ENCODE measurements at places on chromosomes 7 and 10.

GRCh38 chr7:46745707-46746090 is 824.6 kb upstream of the IGFBP3 start:
- no peak for DNase-seq

DNA sequence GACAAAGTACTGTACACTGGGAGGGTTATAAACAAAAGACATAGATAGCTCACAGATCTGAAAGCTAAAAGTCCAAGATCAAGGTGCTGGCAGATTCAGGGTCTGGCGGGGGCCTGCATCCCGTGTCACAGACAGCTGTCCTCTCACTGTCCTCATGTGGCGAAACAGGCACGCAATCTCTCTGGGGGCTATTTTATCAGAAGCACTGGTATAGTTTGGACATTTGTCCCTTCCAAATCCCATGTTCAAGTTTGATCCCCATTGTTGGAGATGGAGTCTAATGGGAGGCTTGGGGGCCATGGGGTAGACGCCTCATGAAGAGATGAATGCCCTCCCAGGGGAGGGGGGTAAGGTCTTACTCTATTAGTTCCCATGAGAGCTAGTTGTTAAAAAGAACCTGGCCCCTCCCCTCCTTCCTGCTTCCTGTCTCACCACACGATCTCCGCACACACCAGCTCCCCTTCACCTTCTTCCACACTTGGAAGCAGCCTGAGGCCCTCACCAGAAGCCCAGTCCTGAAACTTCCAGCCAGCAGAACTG is 72.5 kb upstream of the UCN3 start:
- no peak for DNase-seq

DNA sequence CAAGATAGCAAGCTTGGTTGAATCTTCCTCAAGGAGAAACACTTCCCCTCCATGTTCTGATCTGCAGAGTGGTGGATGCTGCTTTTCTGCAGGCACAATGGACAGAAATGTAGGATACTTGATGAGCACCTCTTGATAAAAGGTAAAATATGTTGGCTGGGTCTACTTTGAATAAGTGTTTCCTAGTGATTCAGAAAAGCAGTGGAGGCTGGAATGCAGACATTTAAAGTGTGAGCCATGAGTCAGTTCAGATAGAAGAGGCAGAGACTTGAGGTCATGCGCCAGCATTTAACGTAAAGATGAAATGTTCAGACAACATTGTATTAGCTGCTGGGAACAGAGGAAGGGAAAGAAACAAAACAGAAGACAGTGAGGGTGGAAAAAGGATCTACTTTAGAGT is 403.1 kb downstream of the ADRA2A start:
- no peak for DNase-seq

GRCh38 chr7:68969571-68969970 is 628.7 kb upstream of the AUTS2 start:
- no peak for DNase-seq

GRCh38 chr7:41867639-41868280 is 164.9 kb upstream of the INHBA start:
- DNase-seq = no peak

DNA sequence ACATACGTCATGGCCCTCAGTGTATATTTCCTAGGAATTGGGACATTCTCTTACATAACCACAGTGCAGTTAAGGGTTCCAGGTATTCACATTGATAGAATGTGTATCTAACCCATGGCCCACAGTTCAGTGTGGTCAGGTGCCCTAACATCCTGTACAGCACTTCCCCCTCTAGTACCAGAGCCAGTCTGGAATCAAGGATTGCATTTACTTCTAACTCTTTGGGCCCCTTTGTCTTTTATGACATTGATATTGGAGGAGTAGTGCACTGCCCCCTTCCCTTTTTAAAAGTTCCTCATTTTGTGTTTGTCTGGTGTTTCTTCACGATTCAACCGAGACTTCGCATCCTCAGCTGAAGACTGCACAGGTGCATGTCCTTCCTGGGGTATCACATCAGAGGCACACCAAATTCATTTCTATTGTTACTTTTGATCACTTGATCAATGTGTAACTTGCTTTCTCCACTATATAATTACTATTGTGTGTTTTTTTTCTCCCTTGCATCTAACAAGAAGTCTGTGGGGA is 22.4 kb upstream of the NPFFR1 start:
- no peak for DNase-seq

- DNase-seq = no peak
Observed at GRCh38 chr10:86556532-86556931, 34.9 kb upstream of the WAPL start.

GRCh38 chr7:42914421-42915045 is 2.7 kb upstream of the C7orf25 start:
- DNase-seq = no peak

- no peak for DNase-seq
Observed at GRCh38 chr10:124149189-124150042, 56.0 kb upstream of the CHST15 start.

- no peak for DNase-seq
Observed at GRCh38 chr10:129495698-129496097, 28.7 kb downstream of the MGMT start.

- DNase-seq = no peak
Observed at GRCh38 chr10:95406651-95407280, 116.0 kb upstream of the PDLIM1 start.

- no peak for DNase-seq
Observed at GRCh38 chr10:43408331-43408709, 666 bp downstream of the HNRNPF start.

- no peak for DNase-seq
Observed at GRCh38 chr7:107909445-107909844, 18.5 kb downstream of the DLD start.
